H1 (cell line): ENCODE measurements at places on chromosomes 7 and 10.

DNA sequence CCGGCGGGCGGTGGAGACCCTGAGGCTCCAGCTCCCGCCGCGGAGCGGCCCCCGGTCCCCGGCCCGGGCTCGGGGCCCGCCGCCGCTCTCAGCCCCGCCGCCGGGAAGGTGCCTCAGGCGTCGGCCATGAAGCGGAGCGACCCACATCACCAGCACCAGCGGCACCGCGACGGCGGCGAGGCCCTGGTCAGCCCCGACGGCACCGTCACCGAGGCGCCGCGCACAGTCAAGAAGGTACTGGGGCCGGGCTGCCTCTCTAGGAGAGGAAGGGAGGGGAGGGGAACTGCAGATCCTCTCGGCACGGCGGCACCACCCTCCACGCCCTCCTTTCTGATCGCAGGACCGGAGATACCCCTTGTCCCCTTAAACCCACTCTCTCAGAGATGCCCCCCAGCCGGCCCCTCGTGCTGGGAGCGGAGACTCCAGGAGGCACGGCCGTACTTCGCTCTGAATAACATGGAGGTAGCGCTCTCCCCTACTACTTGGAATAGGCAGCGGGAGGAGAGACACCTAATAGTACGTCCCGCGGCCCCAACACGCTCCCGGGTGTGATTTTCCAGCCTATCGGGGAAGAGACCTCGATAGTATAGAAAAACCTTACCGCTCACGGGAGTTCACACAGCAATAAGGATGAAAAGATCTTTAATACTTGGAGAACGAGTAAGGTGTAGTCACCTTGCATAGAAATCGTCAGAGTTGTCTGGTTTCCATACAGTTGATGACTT lies 538 bp downstream of the AHCYL2 start:
- no peak for DNase-seq

- no peak for DNase-seq
Measured at GRCh38 chr7:30093420-30093952, 41.3 kb upstream of the MTURN start.

- DNase-seq = no peak
Measured at GRCh38 chr10:14995964-14996565, 36.9 kb downstream of the MEIG1 start.

GRCh38 chr10:111076682-111077478 lies at the start of gene ADRA2A:
ADRA2A (plus strand) TSS chr10:111077029; CDS start chr10:111077997, 968 bp downstream.
- peak; percentile 67 for DNase-seq

DNA sequence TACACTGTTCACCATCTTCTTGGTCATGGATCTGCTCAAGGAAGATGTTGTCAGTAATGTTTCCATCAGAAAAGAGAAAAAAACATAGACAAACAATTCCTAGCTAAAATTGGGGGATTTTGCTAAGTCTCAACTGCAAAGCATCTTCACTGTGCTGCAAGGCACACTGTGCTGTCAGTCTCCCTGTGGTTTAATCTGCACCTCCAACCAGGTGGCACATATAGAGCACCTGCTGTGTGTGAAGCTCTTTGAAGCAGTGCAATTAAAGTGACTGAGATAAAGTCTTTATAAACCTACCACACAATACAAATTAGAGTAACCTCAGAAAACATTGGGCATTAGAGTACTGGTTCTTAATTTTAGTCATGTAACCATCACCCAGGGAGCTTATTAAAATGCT lies 6.3 kb downstream of the NRAP start:
- DNase-seq = no peak

DNA sequence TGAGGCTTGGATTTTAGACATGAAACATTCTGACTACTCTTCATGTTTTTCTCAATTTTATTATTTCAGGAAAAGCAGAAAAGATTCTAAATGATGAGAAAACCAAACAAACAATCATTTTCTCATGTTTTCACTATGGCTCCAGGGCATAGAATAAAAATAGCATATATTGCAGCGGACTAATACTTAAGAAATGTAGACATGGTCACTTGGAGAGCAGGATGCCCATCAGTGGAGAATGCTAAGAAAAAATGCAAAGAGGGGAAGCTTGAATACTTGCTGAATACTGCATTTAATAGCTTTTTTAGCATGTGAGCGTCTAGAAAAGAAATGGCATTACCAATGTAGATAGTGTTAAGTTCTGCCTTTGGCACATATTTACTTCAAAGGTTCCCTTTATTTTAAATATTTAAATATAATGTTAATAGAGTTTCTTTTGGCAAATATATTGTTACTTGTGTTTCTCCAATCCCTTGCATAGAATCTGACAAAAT lies 107.9 kb downstream of the PPP1R17 start:
- no peak for DNase-seq

DNA sequence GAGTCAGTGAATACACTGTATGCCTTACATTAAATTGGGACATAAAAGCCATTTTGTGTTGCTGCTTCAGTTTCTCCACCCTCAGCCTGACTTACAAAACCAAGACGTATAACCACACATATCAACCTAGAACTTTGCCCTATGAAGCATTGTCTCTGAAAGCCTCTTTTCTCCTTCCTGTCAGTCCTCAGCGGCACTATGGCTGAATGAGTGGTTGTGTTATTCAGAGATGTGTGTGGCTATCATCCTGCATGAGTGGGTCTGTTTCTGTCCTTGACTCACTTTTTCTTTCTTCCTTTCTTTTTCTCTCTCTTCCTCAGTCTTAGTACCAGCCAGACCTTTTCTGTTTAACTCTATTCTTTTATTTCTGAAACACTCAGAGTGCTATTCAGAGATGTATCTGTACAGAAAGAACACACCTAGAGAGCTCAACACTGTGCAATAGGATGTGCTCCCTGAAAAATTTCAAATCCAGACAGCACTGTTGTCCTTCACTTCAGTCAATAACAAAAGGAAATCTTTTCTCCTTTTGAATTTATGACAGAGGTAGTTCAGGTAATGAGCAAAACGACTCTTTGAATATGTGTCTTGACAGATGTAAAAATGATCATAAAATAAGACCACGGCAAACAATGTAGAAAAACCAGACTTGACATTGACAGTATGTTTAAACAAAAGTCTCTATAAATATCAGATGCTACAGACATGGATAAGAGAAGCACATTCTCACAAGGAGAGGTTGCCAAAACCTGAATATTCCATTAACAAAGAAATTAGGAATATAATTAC lies 163.3 kb upstream of the FEZF1 start:
- no peak for DNase-seq

GRCh38 chr7:18778594-18778993 lies 283.0 kb downstream of the HDAC9 start:
- DNase-seq = no peak

- DNase-seq = no peak
Measured at GRCh38 chr7:151138153-151138851, 29.2 kb downstream of the GBX1 start.

- no peak for DNase-seq
Measured at GRCh38 chr10:19811540-19811939, 4.7 kb upstream of the PLXDC2 start.

DNA sequence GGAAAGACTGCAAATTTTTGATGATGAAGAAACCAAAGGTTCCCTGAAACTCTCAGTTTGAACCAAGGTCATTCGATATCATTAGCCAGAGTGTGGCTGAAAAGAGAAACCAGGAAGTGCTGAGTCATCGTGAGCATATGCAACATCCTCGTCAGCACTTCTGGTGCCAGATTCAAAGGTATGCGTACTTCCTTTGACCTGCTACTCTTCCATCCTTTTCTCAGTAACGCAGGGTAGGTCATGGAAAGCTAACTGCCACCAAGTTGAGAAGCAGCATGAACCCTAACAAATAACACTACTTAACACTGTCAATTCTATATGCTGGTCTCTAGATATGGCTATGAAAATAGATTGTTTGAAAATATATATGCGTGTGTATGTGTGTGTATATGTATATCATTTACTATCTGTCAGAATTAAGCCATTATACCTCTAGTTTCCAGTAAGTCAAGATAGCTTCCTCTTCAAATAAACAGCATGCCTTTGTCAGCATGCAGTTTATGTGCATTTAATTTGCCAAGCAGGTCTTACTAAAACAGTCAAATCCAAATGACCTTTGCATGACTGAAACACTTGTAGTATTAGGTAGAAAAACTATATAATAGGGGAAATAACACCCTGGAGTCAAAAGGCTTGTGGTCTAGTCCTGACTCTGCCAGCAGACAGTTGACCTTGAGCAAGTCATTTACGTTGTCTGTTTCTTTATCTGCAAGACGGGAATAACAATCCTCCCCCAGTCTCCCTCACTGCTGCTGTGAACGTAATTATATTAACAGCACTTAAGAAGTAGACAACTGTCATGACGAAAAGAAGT lies 26.4 kb downstream of the CDK6 start:
- DNase-seq = no peak

DNA sequence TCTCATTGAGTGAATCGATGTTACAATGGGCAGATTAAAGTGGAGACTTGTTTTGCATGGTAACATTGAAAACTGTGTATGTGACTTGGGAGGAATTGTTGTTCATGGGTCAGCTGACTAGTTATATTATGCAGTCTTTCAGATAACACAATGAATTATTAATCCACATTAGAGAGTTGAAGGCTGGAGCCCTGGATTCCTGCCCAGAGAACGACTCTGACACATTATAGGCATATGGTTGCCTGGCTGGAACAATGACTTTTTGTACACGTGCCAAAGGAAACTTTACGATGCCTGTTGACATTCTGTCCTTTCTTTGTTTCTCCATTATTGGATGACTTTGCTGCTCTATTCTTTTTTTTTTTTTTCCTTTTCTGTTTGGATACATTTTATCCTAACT lies 52.3 kb upstream of the TMEM229A start:
- DNase-seq = no peak

GRCh38 chr10:111707076-111707475 lies 476.5 kb downstream of the GPAM start:
- no peak for DNase-seq

GRCh38 chr7:69373171-69374043 lies 224.9 kb upstream of the AUTS2 start:
- DNase-seq = no peak
